ENCODE measurements at places on chromosomes 11 and 22.

- DNase-seq, result no peak
These were observed 2.9 kb upstream of the OR5T1 start for GRCh38 chr11:56271092-56271491.

DNA sequence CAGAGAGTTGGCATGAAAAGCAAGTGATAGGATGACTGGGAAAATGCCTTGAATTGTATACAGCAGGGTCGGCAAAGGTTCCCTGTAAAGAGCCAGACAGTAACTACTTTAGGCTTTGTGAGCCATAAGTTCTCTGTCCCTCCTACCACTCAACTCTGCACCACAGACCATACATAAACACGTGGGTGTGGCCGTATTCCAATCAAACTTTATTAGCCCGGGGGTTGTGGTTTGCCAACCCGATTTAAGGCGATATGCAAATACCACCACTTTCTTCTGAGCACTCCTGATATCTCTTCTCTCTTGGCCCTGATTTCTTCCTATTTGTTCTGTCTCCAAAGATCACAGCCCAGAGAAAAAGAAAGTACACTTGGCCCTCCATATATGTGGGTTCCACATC lies 87.5 kb downstream of the MN1 start:
- DNase-seq, result no peak

GRCh38 chr11:112795142-112795815 lies 165.9 kb upstream of the NCAM1 start:
- no peak for DNase-seq

- DNase-seq, result no peak
These were observed 2.0 kb downstream of the OR52W1 start for GRCh38 chr11:6200975-6201374.

DNA sequence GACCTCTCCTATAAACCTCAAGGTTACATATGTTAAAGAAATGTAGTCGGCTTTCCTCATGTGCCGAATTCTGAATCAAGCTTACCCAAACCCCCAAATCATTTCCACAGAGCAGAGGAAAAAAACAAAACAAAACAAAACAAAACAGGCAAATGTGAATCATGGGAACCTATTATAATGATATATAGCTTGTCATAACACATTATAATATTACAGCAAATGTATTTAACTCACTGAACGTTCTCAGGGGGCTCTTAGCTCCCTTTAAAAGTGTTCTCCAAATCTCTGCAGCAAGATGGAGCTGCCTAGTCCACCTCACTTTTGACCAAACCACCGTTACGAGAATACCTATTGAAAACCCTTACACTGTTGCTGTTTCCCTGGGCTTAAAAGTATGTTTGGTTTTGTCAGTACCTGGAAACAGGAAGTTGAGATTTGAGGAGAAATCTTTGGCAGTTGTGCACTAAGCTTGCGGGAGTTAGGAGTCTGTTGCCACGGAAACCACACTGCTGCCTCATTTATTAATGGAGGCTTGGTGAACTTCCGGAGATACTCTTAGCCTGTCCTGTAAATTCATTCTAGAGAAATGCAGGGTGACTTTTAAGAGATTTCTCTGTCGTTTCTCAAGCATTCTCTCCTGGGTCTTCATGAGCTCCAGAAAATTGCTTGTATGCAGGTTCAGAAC lies 167.0 kb upstream of the RASSF10 start:
- DNase-seq, result peak; percentile 45

DNA sequence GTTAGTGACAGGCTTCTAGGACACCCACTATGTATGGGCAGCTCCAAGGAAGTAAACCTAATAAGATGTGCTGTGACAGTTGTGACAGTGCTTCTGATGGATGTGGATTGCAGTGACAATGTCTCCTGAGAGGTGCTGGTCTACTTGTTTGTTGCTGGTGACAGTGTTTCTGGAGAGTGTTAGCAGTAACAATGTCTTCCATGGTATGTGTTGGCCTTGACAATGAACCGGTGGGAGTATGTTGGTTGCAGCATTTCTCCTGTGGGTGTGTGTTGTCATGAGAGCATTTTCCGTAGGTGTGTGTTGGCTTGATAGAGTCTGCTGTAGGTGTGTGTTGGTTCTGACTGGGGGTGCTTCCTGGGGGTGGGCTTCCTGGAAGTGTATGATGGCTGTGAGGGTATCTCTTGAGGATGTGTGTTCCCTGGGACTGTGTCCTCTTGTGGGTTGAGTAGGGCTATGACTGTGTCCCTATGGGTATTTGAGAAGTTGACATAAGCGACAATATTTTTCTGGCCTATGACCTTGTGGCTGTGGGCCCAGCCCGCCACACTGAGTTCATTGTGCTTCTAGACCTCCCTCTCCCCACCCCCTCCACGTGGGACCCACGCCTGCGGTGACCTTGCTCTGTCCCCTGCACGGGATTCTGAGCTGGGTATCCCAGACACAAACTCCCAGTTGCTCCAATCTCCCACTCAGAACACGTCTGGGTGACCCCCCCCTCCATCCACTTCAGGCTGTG lies 1.2 kb downstream of the DCHS1 start:
- no peak for DNase-seq

DNA sequence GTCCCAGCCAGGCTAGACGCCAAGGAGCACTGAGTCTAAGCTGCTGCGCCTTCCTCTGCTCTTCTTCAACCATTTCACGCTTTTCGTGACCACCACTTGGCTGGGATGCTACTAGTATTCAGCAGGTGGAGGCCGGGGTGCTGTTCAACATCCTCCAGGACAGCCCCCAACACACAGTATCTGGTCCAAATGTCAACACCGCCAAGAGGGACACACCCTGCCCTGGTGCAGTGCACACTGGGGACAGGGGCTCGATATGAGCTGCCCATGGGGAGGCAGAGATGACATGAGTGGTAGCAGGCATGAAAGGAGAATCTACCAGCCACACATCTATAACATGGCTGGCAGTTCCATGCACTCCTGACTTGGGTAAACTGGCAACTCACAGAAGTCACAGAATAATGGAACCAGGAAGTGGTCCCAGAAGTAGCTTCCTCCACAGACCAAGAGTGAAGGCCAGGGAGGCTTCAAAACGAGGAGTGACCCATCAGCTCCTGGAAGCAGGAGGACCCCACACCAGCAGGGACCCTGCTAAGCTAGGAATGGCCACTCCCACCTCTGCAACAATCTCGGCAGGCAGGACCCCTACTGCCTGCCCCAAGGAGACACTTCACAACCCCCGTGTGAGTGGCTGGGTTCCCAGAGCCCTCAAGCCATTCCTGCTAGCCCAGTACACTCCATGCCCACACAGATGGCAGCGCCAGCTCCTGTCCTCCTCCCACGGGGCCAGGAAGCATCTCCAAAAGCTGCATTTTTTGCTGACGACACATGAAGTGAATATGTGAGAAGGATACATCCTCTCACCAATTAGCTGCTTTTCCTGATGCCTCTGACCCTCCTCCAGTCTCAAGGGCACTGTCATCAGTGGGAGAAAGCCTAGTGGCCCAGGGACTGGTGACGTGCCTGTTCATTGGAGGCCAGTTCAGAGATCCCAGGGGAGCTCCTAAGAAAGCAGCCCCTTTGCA lies 78.8 kb downstream of the DGCR2 start:
- DNase-seq, result no peak

GRCh38 chr11:121514432-121515334 lies 61.9 kb upstream of the SORL1-AS1 start:
- no peak for DNase-seq

GRCh38 chr22:37485395-37486223 lies 575 bp downstream of the MFNG start:
- DNase-seq, result no peak

- DNase-seq, result no peak
These were observed 57.2 kb downstream of the WNT11 start for GRCh38 chr11:76148941-76149613.

DNA sequence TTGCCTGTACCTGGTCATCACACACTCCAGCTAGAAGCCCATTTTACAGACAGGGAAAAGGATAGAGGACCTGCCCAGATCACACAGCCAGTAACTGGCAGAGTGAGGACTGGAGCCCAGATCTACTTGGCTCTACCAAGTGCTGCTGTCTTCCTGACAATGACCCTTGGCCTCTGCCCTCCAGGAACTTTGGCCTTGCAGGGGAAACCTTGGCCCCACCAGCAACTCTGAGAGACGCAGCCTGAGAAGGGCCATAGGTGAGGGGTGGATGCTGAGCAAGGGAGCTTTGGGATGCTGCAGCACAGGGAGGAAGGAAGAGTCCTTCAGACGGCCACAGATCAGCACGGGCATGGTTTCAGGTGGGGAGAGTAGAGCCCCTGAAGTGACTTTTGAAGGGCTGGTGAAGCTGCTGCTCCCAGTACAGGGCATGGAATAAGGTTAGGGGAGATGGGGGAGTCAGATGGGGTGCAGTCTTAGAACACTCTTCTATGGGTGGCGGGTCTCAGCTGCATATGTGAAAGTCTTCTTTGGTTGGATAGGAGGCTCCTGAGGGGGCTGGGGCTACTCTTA lies 2.0 kb upstream of the CAPN5 start:
- no peak for DNase-seq

DNA sequence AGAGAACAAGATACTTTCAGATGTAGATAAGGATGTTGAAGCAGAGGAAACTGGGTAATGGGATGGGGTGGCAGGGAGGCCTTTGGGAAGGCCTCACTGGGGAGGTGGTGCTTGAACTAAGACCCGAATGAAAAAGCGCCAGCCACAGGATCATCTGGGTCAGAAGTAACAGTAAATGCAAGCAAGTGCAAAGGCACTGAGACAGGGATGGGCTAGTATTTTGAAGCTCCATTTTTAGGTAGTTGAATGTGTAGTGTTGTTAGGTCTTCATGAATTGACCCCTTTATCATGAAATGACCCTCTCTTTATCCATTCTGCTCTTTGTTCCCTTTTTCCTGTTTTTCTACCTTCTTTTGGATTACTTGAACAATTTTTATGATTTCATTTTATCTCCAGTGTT lies 6.2 kb upstream of the PACS1 start:
- DNase-seq, result no peak

GRCh38 chr11:131763193-131763890 lies 392.9 kb downstream of the NTM start:
- DNase-seq, result no peak

GRCh38 chr11:62593434-62594044 lies 2.2 kb upstream of the TUT1 start:
- DNase-seq, result peak; percentile 46

DNA sequence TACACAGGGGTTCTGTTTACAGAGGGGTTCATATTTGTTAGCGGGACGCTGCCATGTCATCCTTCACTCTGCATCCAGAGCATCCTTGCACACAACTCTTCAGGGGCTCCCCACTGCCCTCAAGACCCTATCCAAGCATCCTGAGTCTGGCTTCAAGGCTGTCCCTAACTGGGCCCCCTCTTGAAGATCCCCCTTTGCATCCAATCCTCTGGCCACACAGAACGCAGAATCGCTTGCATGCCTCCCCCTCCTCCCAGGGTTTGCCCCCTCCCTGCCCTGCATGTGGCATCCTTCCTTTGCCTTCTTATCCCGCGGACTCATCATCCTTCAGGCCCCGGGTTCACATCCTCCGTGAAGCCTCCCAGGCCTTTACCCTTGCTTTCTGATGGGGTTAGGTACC lies 18.6 kb downstream of the C1QTNF6 start:
- DNase-seq, result no peak

DNA sequence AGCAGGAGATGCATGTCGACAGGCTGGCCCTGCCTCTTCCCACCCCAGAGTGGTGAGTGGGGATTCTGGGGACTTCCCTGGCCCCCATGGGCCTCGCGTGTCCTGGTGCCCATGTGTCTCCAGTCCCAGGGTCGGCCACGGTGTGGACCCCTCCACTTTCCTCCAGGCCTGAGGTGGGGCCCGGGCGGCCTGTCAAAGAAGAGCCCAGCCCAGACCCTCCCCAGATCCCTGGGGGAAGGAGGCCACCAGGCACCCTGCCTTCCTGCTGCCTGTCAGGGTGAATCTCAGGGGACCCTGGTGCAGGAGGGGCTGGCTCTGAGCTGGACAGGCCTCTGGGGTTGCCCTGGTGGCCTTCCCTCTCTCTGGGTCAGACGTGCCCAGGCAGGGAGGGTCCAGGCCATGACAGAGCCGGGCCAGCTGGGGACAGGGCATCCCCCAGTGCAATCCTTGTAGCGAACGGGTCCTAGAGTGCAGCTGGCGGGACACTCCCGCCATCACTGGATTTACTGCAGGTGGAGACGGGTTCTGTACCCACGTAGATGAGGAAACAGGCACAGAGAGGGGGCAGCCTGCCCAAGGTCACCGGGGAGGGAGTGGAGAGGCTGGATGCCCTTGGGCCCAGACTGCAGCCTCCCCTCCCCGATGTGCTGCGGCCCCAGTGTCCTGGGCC lies 13.5 kb upstream of the MUC6 start:
- no peak for DNase-seq

GRCh38 chr22:19139001-19139356 lies 5.5 kb downstream of the ESS2 start:
- no peak for DNase-seq

DNA sequence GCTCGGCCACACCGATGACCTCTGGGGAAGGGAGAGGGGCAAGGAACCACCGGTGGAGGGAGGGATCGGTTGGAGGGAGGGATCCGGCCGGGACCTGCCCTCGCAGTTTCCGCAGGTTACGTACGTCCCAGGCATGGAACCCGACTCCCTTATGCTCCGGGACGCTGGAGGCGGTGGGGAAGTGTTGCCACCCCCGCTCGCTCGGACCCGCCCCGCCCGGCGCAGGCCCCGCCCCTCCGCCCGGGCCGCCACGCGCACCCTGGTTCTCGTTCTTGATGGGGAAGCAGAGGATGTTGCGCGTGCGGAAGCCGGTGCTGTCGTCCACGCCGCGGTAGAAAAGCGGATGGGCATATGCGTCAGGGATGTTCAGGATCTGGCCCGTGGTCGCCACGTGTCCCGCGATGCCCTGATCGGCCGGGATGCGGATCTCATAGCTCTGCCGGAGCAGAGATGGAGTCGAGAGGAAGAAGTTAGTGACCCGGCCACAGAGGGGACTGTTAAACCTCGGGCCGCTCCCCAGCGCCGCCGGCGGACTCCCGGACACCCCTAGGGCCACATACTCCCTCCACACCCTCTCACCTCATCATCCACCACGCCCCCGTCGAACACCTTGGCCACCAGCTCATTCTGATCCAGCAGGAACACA lies 89.8 kb downstream of the PDE2A start:
- DNase-seq, result no peak

DNA sequence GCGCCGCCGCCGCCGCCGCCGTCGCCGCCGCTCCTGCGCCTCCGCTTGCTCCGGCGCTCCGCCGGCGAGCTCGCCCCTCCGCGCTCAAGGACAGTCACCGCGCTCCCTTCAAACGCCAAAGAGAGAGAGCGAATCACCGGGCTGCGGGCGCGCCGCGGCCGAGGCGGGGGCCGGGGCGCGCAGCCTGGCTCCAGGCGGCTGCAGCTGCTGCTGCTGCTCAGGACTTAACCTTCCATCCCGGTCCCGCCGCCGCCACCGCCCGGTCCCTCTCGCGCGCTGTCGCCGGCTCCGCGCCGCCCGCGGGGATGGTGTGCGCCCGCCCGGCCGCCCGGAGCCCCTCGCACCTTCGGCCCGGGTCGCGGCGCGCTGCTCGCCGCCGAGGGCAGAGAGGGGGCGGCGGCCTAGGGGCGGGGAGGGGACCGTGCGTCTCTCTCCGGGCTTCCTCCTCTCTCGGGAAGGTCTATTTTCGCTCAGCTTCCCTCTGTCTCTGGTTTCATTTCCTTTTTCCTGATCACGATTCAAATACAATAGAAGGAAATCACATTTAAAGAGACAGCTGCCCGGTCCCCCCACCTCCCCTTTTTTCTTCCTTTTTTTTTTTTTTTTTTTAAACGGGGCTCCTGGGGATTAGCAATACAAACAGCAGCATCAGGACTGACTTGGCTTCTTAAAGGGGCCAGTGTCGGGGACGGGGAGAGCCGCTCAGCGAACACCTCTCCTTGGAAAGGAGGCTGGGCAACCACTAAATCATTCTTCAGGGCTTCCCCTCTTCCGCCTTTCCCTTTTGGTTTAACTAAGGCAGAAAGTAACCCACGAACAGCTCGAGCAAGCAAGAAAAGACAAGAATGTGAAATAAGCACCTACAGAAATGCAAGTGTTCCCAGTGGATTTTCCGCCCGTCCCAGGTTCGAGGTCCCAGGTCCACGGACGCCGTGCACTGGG lies 22.1 kb downstream of the LMO2 start:
- no peak for DNase-seq
